Glomerular endothelial cell (primary cell): ENCODE measurements at places on chromosomes 2 and 18. TPM values are rescaled to one million over a fixed set of nuclear protein-coding genes. Genes with fewer than 3 reads are reported as not detected.

The ATG16L1 gene
- 18.2 and 21.9 TPM in 2 replicates for total RNA-seq

The IL36A gene
- total RNA-seq: not detected in 2 replicates

The RTP5 gene
- not detected in 2 replicates for total RNA-seq

The NTSR2 gene
- not detected in 2 replicates for total RNA-seq

The SCN2A gene
- total RNA-seq: 0.06 and 0.10 TPM in 2 replicates

The SLC35G4 gene
- not detected in 2 replicates for total RNA-seq

The KCNG3 gene
- 0.06 TPM in 1 of 2 replicates, not detected in the other for total RNA-seq

The IL37 gene
- total RNA-seq: not detected in 2 replicates

The DSG4 gene
- total RNA-seq: not detected in 2 replicates

The HAAO gene
- total RNA-seq: not detected in 2 replicates

The TCF23 gene
- not detected in 2 replicates for total RNA-seq

The SEMA4C gene
- total RNA-seq: 15.2 and 31.9 TPM in 2 replicates

The MROH2A gene
- not detected in 2 replicates for total RNA-seq

The RFTN2 gene
- total RNA-seq: 4.6 and 6.3 TPM in 2 replicates

The ARHGEF4 gene
- 0.24 and 0.58 TPM in 2 replicates for total RNA-seq

The YIPF4 gene
- total RNA-seq: 16.0 and 17.3 TPM in 2 replicates

The GPAT2 gene
- total RNA-seq: 4.2 and 5.7 TPM in 2 replicates

The SERPINB4 gene
- not detected in 2 replicates for total RNA-seq

The PDE1A gene
- total RNA-seq: 0.06 TPM in 1 of 2 replicates, not detected in the other

The FSIP2 gene
- 0.24 and 0.82 TPM in 2 replicates for total RNA-seq

The PJVK gene
- 0.15 and 3.4 TPM in 2 replicates for total RNA-seq

The SULT1C2 gene
- not detected in 2 replicates for total RNA-seq

The SNED1 gene
- 27.7 and 41.3 TPM in 2 replicates for total RNA-seq

The DNER gene
- 5.4 and 13.4 TPM in 2 replicates for total RNA-seq

The CROCC2 gene
- total RNA-seq: not detected in 2 replicates

The SPC25 gene
- 1.6 and 6.4 TPM in 2 replicates for total RNA-seq

The UGT1A8 gene
- total RNA-seq: not detected in 2 replicates
